CD4-positive, alpha-beta T cell treated with Interleukin-4 for 4 hours (primary cell): ENCODE measurements at places on chromosomes 12 and 14.

GRCh38 chr14:89833120-89833532, 121.4 kb downstream of the EFCAB11 start:
- no peak for DNase-seq

GRCh38 chr12:12616512-12617310, 5.0 kb downstream of the CREBL2 start:
- no peak for DNase-seq

DNA sequence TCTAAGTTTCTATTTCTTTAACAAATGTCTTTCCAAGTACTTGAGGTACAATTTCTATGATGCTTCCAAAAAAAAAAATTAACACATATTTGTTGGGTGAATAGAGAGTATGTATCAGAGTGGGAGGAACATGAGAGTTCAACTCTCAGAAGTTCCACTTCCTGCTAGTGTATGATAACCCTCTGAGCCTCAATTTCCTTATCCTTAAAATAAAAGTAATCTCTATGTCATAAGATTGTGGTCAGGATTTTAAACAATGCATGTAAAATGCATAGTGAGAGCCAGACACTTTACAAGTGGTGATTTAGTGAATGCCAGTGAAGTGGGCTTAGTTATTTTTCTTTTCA, 270.3 kb upstream of the AMIGO2 start:
- DNase-seq: no peak

GRCh38 chr12:90106568-90106967, 397.9 kb upstream of the ATP2B1 start:
- DNase-seq: no peak

DNA sequence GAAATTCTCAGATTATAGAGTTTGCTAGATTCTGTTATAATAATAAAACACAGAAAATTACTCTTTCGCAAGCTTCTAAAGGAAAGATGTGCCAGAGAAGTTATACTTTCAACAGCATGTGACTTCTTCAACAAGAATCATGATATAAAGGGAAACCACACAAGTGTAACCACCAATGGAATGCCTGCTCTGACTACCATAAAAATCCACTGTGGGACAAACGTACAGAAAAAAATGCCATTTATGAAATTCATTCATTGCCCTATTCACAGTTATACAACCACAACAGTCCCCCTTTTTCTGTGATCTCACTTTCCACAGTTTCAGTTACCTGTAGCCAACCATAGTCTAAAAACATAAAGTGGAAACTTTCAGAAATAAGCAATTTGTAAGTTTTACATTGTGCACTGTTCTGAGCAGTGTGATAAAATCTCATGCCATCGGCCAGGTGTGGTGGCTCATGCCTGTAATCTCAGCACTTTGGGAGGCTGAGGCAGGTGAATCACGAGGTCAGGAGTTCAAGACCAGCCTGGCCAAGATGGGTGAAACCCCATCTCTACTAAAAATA, 3.2 kb downstream of the CATSPERB start:
- no peak for DNase-seq

GRCh38 chr14:73785336-73785833, 66.2 kb upstream of the PTGR2 start:
- no peak for DNase-seq

DNA sequence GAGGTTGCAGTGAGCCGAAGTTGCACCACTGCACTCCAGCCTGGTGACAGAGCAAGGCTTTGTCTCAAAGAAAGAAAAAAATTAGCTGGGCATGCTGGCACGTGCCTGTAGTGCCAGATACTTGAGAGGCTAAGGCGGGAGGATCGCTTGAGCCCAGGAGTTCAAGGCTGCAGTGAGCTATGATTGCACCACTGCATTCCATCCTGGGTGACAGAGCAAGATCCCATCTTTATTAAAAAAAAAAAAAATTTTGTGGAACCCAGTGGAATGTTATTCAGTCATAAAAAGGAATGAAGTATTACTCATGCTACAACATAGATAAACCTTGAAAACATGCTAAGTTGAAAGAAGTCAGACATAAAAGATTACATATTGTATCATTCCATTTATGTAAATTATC, 8.3 kb upstream of the ERBB3 start:
- no peak for DNase-seq

DNA sequence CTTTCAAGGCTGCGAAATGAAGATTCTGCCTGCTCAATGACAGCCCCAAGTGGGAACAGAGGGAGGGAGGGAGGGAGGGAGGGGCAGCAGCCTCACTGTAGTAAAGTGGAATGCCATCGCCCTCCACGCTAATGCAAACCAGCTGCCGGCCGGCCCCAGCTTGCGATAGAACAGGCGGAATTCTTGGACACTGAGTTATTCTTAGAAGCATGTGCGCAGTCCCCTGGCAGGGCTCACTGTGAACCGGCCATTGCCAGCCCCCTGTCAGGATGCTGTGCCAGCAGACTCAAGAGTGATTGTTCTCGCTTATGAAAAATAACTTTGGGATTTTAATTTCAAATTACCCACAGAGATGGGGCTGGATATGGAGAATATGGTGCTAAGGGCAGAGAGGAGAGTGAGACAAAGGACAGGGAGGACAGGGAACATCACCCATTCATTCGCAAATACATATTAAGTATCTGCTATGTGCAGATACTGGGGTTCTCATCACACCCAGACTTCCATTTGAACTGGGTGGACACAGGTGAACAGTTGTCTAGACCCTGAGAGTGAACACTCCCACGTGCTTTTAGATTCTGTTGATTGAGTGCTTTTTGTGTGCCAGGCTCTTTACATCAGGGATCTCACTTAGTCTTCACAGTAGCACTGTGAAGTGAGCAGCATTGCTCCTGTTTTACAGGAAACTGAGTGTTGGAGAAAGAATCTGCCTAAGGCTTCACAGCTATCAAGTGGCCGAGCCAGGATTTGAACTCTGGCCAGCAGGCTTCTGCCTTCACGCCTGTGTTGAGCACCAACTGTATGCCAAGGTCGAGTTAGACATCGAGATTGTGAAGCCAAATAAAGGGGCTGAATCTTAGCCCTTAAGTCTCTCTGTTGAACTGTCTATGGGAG, 192.9 kb downstream of the C12orf75 start:
- no peak for DNase-seq

DNA sequence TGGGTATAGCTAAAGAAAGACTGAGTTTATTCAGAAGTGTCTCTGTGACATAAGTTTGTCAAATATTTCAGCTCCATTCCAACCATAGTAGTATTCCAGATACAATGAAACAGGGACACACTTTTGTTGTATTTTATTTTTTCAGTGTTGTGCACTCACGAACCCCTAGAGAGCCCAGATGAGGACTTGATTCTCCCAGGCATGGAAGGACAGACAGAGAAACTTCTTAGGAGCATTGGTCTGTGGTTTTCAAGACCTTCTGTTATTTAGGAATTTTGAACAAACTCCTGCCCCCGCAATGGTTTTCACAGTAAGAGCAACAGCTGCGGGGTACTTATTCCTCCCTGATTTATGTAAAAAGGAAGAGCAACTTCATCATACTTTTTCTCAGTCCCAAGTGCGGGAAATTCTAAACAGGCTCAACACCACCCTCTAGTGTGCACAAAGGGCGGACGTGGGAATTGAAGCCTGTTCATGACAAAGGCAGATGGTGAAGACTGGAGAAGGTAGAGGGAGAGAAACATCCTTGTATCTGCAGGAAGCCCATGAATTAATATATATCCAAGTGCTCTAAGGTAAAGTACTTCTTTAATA, 147.6 kb downstream of the PAH start:
- peak; percentile 16 for DNase-seq

DNA sequence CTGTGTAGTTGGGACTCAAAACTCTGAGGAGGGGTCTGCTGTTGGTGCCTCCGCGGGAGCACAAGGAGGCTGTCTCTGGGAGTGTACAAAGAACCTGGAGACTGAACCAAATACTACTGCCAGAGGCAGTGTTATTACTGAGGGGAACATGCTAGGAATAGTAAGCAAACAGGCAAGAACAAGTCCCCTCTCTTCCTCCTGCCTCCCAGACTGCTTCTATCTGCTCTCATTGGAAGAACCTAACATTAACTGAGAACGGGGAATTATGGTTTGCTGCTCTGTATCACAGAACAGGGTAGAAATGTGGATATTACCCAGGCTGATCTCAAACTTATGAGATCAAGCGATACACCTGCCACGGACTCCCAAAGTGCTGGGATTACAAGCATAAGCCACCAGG, 4.5 kb upstream of the KMT5A start:
- no peak for DNase-seq

DNA sequence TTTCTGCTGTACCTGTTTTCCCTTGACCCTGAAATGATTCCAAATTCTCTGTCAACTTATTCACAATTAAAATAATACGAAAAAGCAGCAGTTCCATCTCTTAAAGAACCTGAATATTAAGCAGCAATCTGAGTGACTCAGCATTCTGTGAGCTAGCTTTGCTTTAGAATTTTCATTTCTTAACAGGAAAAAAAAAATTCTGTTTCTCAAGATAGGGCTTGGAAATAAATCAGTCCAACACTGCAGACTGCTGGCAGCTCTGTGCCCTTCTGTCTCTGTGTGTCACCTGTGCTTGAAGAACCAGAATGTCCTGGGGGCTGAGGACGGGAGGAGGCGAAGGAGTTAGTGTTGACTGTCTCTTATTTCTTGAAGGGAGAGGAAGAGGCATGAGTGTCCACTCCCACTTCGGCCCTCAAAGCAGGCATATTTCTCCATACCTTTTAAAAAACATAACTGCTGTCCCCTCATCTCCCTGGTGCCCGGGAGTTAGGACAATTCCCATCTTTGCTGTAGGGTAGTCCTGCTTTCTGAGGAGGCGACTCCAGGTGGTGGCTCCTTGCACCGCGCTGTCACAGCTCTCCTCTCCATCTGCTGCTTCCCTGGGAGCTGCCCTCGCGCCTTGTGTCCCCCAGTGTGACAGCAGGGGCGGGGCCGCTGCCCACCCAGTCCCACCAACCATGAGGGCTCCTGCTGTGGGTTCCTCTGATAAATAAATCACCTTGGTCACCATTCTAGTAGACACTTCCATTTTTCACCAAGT, 203.1 kb downstream of the CALM1 start:
- DNase-seq: no peak

GRCh38 chr12:17110316-17110715, 504.4 kb upstream of the LMO3 start:
- no peak for DNase-seq

DNA sequence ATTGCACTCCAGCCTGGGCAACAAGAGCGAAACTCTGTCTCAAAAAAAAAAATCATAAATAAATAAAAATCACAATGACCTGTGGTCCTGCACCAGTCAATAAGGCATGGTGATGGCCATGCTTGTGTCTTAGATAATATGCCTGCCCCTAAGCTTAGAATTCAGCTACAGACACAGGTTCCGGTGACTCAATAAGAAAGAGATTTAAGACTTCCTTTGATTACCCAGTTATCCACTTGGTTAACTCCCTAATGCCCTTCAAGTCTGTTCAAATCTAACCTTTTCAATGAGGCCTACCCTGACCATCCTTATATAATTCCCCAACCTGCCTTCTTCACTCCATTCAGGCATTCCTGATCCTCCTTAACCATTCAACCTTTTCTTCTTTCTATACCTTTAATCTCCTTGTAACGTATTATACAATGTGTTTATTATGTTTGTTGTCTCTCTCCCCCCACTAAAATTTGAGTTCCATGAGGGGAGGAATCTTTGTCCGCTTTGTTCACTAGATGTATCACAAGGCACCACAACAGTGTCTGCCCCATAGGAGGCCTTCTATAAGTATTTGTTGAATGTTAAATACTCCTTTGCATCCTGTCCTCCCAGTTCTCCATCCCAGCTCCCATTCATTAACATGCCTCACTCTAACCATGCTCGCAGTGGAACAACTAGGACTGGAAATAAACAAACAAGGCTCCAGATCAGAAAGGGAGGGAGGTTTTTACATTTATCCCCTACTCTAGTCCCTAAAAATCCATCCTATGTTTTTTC, 8.9 kb downstream of the MAP4K5 start:
- no peak for DNase-seq

GRCh38 chr14:68747393-68747792, 45.5 kb downstream of the ZFP36L1 start:
- no peak for DNase-seq

- no peak for DNase-seq
Observed at GRCh38 chr14:51321036-51321435, 81.0 kb downstream of the TMX1 start.

DNA sequence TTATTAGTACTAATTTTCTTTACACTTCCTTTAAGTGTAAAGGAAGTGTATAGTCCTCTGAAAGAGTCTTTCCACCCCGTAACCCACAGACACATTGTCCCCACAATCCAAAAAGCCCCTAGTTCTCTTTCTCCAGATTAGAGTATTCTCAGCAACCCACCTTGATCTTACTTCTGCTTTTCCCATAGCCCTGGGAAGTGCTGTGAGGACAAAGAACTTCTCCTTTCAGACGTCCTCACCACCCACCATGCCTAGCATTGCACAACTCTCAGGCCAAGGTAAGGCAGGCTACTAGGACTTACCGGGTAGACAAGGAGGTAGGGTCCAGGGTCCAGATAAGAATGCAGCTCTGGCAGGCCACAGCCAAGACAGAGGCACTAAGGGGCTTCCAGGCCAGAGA, 7.4 kb downstream of the AAAS start:
- no peak for DNase-seq

DNA sequence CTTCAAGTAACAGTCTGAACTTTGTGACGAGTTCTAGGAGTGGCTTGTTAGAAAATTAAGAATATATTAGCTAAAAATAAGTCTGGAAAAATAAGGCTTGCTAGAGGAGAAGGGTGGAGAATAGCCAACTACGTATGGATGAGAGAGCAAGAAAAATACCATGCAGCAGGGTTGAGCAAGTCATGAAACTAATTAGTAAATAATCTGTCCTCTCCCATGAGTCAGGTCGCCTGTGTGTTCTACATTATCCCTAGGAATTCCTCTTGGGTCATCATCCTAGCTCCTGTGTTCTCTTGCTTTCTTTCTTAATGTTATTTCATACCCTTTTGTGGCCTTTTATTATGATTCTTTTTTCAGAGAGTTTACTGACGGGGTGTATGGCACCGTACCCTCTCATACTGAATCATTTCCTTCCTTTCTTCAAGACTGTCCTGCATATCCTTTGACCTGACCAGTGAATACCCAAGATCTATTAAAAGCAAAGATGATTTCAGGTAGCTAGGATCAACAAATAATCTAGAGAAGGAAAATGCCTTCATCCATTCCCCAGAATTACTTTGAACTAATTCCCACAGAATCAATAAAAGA, 177.2 kb upstream of the NPAS3 start:
- no peak for DNase-seq

GRCh38 chr12:18939051-18939450, 190.5 kb upstream of the PLEKHA5 start:
- DNase-seq: no peak

DNA sequence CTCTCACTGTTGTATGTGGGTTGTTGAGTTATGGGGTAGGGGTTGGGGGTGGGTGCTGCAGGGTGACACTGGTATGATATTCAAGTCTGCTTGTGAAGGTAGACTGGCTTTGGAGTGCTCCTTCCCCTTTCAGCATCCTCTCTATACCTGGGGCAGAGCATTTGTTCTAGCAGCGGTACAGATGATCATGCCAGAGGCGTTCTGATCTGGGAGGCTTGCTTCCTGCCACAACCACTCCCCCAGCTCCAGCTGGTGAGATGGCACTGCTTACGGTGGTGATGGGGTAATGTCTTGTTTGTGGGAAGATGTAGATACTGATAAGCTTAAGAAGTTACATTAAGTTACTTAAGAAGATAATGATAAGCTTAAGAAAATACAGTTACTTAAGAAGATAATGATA, 131.8 kb downstream of the ERC1 start:
- peak; percentile 53 for DNase-seq

GRCh38 chr12:27221625-27222387, 22.3 kb upstream of the STK38L start:
- DNase-seq: no peak
